ENCODE measurements at places on chromosomes 1 and 21.

DNA sequence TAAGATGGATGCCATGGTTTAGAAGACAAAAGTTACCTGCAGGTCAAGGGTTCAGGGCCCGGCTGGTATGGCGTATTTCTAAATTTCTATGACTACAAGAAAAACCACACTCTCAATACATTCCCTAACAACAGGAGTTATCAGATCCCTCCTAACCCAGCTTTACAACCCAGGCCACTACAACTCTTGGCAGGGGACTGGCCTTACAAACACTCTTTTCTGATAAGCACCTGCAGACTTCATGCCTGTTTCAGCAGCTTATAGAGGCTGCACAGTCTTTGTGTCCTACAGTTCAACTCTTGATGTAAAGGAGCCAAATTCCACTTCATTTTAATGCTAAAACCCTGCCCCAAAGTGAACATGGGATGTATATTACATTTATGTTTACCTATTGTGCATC, 461.4 kb downstream of the SIPA1L2 start:
- no peak for DNase-seq

DNA sequence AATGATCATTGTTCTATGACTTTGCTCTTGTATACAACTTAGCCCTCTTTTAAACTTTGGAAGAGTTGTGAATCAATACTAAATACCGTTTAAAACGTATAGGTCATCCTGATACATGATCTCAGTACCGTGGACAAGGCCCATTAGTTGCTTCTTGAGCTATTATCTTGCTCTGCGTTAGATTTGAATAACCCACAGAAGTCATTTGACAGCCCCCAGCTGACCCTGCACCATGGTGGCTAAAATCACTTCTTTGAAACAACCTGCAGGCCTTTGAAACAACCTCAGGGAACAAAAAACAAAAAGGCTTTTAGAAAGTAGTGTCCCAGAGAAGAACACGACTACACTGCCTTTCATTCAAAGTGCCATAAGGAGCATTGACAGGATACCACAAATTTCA, 473.0 kb upstream of the ADGRL2 start:
- no peak for DNase-seq

DNA sequence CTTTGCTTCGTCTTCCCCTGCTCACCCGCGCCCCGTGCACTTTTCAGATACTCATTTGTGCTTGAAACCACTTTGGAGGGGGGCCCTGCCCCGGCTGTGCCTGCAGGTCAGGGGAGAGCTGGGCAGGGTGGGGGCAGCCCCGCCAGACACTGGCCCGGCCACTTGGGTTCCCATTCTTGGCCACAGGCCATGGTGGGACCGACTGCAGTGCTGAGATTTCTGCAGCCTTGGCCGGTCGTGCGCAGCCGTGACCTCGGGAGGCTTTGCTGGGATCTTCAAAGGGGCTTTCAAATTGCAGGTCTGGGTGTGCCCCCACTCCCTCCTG, 54.5 kb upstream of the TTC34 start:
- no peak for DNase-seq

DNA sequence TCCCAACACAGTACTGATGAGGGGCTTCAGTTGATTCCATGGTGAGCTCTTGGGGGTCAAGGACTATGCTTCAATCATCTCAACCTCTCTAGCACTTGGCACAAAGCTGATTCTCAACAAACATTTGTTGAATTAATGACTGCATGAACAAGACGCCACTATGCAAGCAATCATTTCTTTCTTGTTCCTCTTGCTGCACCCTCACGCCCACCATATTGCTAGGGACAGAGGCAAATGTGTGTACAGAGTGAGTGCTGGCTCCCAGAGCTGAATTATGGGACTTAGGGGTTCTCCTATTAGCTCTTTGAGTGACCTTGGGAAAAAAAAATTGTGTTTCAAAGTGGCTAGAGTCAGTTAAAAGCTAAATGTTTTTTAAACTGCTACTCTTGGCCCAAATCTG, 2.5 kb downstream of the ADAR start:
- no peak for DNase-seq

GRCh38 chr1:14253676-14254075, 344.8 kb upstream of the KAZN start:
- DNase-seq: no peak

- DNase-seq: no peak
These were observed 57.9 kb downstream of the BRINP2 start for GRCh38 chr1:177228693-177229065.

- no peak for DNase-seq
These were observed 105.9 kb downstream of the GPATCH2 start for GRCh38 chr1:217524787-217525520.

DNA sequence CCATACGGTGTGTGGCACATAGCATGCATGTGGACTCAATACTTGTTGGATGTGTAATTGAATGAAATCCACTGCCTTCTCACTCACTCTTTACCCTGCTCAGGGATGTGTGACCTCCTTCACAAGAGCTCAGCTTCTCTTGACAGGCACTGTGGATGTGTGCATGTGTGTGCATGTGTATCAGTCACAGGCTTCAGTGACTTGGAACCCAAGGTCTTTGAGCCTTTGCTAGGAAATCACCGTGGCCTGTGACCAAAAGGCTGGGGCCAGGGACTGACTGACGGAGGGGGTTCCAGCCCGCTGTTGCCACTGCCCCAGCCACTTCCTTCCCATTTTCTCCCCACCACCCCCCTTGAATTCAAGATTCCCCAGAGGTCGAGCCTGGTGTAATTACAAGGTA, 144.4 kb upstream of the POU3F1 start:
- DNase-seq: no peak

- DNase-seq: no peak
These were observed 27.0 kb downstream of the TRIM11 start for GRCh38 chr1:228379666-228380065.

GRCh38 chr1:39293375-39294070, 89.0 kb downstream of the MACF1 start:
- no peak for DNase-seq

GRCh38 chr1:172356620-172357019, 63.9 kb upstream of the C1orf105 start:
- no peak for DNase-seq

DNA sequence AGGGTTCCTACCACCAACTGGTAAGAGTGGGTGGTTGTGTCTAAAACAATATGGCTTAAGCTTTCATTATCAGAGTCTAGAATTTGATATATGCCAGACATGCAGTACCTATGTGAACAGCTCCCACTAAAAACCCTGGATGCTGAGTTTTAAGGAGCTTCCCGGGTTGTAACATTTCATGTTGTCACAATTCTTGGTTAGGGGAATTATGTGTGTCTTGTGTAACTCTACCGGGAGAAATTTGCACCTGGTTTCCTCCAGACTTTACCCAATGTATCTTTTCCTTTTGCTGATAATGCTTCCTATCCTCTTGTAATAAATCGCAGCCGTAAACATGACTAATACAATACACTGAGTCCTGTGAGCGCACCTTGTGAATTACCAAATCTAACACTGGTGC, 48.3 kb downstream of the ARID4B start:
- no peak for DNase-seq

GRCh38 chr1:238061967-238062613, 171.4 kb upstream of the ZP4 start:
- no peak for DNase-seq

GRCh38 chr1:119298687-119299303, 69.8 kb upstream of the HAO2 start:
- no peak for DNase-seq

- DNase-seq: no peak
These were observed 58.3 kb upstream of the HAO2 start for GRCh38 chr1:119310301-119310700.

GRCh38 chr1:2625311-2625710, 7.5 kb downstream of the MMEL1 start:
- no peak for DNase-seq

- no peak for DNase-seq
These were observed 17.8 kb upstream of the PGM1 start for GRCh38 chr1:63575340-63575826.

DNA sequence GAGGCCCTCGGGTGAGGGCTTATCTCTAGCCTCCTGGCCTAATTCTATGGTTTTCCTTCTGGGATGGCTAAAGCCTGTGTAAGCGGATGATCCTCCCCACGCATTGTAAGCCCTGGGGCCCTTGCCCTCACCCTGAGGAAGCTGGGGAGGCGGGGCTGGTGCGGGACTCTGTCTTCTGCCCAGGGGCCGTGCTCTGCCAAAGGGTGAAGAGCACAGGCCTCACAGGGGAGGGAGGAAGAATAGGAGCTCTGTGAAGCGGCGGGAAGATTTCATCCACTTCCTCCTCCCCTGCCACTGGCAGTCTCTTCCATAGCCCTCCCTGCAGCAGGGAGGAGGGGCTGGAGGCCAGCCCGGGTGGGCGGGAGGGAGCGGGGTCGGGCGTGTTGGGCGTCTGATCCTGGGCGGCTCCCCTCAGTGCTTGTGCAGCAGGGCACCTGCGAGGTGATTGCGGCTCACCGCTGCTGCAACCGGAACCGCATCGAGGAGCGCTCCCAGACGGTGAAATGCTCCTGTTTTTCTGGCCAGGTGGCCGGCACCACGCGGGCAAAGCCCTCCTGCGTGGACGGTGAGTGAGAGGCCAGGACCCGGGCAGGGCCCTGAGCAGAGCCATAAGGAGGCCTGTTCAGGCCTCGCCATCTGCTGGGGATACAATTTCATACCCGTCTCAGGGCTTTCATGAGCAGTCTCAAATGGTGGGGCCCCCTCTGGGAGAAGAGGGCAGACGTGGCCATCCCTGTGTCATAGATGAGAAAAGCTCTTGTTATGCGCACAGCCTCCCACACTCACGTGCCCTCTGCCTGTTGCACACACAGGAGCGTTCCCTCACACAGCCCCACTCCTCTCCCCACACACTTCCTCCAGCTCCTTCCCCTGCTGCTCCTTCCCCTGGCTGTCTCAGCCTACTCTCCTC, 7.7 kb upstream of the PPM1J start:
- DNase-seq: no peak

- DNase-seq: no peak
These were observed 20.7 kb downstream of the SH3BP5L start for GRCh38 chr1:248804771-248805681.

DNA sequence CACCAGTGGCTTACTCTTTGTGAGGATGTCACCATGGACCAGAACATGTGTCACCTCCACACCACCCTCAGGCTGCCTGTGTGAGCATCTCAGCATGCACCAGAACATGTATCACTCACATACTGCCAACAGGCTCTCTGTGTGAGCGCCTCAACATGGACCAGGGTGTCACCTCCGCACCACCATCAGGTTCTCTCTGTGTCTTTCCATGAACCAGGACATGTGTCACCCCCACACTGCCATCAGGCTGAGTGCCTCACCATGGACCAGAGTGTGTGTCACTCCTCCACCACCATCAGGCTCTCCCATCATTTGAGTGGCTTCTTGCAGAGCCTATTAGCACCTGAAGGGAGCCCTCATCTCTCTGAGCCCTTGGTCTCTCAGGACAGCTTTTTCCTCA, 125.2 kb downstream of the ZNF648 start:
- no peak for DNase-seq

DNA sequence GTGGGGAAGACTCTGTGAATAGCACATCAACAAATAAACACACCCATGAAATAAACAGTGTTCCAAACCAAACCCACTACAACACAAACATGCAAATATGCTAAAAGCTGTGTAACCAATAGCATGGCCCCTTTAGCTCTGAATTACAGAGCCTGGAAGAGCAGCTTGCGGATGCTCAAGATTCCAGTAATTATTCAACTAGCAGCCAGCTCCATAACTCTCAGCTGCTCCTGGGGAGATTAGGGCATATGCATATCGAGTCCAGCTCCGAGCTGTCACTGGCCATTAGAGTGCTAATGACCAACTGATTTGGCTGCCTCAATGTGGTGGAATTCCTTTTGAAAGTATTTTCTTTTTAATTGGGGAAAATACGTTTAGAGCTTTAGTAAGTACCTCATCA, 207.1 kb downstream of the HHAT start:
- no peak for DNase-seq

GRCh38 chr1:186275822-186276221, 99.2 kb downstream of the TPR start:
- DNase-seq: no peak

- DNase-seq: no peak
These were observed 95.8 kb upstream of the RGS4 start for GRCh38 chr1:162973381-162973795.

DNA sequence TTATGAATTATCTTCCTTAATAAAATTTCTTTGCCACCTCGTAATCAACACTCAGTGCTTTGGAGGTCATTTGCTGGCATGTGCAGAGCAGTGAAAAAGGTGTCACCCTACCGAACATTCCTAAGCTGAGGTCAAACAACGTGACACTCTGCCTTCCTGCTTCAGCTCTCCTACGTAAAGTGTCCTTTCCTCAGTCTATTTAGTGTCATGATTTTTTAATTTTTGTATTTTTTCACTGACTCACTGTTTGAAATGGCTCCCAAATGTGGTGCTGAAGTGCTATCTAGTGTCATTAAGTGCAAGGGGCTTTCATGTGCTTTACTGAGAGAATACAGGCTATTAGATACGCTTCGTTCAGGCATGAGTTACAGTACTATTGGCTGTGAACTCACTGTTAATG, 37.0 kb upstream of the ITPKB start:
- DNase-seq: no peak

GRCh38 chr1:192445839-192446489, 129.2 kb downstream of the RGS21 start:
- DNase-seq: peak; percentile 4

Data from activated CD8-positive, alpha-beta memory T cell treated with anti-CD3 and anti-CD28 coated beads for 4 hours (primary cell).